Renal pelvis (tissue), 12 donors: ENCODE measurements at places on chromosomes 6 and 20. TPM values are rescaled to one million over a fixed set of nuclear protein-coding genes. Genes with fewer than 3 reads are reported as not detected.

GRCh38 chr20:25089662-25090061, 7.7 kb upstream of the VSX1 start:
- DNase-seq, result no peak

- no peak for DNase-seq
Measured at GRCh38 chr20:53154540-53154939, 182.4 kb downstream of the TSHZ2 start.

DNA sequence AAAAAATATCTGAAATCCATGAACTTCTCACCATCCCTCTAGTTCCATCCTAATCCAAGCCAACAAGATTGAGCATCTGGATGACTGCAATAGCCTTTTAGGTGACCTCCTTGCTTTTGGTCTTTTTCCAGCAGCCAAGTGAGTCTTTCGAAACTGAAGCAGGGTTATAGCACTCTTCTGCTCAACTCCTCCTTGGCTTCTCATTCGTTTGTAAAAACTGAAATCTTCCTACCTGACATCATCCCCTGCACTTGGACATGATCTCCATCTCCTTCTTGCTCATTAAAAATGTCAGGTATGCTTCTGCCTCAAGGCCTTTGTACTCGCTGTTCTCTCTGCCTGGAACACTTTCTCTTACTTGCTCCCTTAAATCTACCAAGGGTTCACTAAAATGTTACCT, 46.0 kb downstream of the STX7 start:
- no peak for DNase-seq

DNA sequence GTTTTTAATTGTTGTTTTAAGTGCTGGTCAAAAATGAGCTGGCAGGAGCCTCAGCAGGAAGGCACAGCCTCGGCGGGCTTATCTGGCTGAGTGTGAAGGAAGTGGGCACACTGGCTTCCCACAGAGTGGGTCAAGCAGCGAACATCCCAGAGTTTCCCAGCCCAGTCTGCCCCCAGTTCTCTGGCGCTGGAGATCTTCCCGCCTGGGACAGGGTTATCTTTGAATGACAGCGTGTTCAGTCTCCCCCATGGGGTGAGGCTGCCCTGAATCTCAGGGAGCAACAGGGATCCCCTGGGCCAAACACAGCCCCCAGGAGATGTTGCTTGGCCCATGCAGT, 122.2 kb upstream of the PTPN1 start:
- no peak for DNase-seq

GRCh38 chr6:54057058-54057457, 54.2 kb upstream of the MLIP start:
- DNase-seq, result no peak

DNA sequence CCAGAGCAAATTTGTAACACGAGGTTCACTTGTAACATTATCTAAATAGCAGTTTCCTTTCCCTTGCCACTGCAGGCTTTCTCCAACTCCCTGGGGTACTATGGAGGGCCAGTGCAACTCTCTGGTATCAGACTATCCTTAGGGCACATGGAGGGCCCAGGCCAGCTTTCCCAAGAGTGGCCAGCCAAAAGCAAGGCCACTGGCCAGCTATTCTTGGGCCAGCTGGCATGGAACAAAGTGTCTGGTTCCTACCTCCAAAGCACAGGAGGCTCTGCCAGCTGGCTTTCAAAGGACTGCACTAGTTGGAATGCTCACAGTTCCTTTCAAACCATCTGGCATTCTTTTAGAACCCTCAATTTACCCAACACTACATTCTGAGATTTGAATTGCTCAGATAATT, 8.7 kb downstream of the RNF24 start:
- no peak for DNase-seq

GRCh38 chr20:58664331-58664730, 13.2 kb downstream of the STX16 start:
- no peak for DNase-seq

DNA sequence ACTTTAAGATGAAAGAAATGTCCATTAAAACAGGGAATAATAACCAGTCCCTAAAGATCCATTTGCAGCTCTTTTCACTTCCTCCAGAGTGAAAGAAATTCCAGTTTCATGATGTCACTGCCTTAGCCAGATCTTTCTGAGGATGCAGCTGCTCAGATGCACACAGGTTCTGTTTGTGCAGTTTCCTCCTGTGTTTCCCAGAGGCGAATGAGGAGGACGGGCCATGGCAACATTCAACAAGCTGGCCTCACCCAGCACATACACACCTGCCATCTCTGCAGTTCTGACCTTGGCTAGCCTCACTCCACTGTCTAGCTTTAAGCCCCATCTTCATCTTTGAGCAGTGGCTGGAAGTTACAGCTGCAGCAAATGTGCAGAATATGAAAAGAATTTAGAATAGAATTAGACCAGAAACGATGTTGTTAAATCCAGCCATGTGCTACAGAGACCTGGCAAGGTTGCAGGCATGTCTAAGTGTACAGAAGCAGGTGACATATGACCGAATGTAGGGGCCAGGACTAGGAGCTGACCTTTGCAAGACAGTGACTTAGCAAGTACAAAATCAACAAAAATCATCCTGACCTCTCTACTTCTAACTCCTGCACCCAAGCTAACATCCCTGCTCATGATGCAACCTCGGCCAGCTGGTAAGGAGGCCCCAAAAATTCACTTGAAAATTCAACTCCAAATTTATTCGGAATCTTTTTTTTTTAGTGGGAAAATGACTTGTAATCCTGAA, 35.0 kb downstream of the FAM50B start:
- peak; percentile 40 for DNase-seq

GRCh38 chr6:46967826-46968349, 46.1 kb upstream of the ADGRF5 start:
- DNase-seq, result no peak

DNA sequence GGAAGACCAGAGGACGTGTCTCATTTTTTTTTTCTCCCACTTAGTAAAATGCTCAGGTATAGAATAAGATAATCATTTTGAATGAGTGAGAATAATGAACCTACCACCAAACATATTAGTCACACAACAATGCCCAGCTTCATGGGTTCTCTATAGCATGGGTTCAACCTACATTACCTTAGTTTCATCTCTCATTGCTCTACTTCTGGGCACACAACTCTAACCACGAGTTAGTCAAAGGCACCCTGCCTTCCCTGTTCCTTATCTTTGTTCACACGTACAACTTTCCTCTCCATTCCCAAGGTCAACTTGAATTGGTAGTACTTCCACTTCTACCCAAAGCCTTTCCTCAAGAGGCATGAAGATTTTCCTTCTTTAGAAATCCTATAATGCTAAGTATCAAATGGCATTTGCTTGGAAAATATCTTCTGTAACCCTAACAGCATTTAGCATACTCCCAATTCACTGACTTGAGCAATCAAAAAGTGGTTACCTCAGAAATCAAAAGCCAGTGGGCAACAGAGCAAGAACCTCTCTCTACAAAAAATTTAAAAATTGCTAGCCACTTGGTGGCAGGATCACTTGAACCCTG, 20.9 kb downstream of the DEK start:
- no peak for DNase-seq

DNA sequence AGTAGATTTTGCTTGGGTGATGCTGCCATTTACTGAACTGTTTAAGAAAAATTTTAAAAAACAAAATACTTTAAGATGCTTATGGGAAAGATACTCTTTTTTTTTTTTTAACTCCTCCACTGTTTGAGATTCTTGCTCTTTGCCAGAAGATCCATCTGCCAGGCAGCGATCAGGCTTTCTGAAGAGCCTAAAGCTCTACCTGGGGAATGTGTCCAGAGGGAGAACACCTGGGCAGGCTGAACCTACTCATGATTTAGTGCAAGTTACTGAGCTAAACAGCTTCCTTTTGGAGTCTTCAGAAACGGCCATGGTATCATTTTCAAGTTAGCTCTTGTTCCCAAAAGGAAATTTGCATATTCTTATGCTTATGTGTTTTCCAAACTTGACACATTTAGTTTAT, 23.5 kb upstream of the MLIP start:
- DNase-seq, result no peak

DNA sequence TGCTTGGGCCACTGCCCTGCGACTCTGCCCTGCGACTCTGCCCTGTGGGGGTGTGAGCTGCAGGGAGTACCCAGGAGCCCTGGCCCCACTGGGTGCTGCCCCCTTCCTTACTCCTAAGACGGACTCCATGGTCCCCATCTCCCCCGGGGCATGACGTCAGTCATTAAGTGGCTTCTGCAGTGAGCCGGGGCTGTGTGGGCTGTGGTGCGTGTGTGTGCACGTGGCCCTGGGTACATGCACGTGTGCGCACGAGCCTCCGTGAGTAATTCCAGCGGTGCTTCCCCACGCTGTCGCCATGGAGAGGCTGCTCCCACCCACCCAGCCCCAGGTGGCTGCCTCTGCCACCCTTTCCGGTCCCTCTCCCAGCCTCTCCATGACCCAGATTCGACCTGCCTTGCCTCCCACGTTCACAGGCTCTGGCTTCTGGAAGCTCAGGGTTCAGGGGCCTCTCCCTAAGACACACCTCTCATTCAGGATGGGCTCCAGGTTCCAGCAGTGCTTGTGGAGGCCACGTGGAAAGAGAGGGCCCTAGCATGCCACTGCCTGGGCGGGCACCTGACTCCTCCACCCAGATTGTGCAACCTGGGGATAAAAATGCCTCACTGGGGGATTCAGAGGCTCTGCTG, 88.3 kb downstream of the DLGAP4 start:
- peak; percentile 44 for DNase-seq

DNA sequence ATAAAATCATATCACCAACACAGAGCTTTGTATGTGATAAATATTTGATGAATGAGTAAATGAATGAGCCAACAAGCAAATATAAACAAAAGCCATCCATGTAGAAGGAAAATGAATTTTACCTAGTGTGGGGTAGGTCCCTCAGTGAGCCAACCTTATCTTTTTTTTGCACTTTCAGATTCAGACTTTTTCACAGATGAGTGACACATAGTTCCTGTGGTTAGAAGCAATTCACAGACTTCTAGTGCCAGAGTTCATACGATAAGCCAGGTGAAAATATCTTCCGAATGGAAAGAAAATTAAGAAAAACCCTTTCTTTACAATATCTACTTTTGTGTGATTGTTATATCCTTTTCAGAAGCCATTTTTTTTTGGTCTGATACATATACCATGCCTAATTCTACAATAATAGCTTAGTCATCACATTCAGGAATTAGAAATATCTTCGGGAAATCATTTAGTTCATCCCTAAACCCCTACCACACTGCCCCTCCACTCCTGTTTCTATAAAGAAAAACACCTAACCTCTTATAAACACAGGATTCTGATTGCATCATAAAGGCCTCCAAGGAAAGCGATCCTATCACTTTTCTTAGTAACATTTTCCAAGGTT, 82.7 kb upstream of the CNR1 start:
- no peak for DNase-seq

Gene TREM2
- 0.47 TPM for polyA plus RNA-seq

Gene HEY2
- polyA plus RNA-seq, result 6.4 TPM

Gene LCA5
- polyA plus RNA-seq, result 9.4 TPM

Gene HSD17B8
- polyA plus RNA-seq, result 31.2 TPM

Gene BIRC7
- 0.61 TPM for polyA plus RNA-seq

Gene TFAP2A
- polyA plus RNA-seq, result 46.8 TPM

Gene ACOT13
- polyA plus RNA-seq, result 33.6 TPM

Gene FOXF2
- 0.10 TPM for polyA plus RNA-seq

Gene OPRM1
- polyA plus RNA-seq, result not detected
